T-helper 1 cell (primary cell): ENCODE measurements at places on chromosomes 5 and 9.

DNA sequence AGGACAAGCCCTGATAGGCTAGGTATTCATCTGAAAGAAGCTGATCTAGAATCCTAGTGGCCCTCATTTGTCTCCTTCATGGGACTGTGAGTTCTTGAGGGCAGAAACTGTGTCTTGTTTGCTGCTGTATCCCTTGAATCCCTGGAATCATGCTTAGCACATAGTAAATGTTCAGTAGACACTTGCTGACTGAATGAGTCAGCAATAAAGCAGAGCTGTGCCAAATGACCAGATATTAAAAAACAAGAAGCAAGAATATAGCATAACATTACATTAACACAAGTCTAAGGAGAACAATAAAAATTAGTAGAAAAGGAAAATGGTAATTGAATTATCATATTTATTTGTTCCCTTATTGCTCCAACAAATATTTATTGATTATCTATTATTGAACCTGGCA, 420.5 kb downstream of the ZSWIM6 start:
- DNase-seq = no peak

DNA sequence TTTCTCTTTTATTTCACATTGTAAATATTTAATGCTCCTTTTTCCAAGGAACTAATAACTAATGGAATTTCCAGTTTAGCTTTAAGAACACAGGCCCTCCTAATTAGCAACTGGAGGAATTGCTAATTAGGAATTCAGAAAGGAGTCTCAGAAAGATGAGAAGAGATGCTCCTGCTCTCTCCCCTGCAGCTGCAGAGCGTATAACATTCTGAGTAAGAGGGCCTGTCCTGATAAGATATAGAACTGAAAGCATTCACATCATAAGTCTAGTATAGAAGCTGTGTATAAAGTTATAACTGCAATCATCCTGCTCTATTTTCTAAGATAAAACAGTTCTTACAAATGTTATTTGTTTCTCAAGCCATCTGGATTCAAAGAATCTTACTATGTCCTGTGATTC, 83.2 kb downstream of the DTWD2 start:
- no peak for DNase-seq

- no peak for DNase-seq
Measured at GRCh38 chr5:108858959-108859358, 111.3 kb downstream of the FER start.

DNA sequence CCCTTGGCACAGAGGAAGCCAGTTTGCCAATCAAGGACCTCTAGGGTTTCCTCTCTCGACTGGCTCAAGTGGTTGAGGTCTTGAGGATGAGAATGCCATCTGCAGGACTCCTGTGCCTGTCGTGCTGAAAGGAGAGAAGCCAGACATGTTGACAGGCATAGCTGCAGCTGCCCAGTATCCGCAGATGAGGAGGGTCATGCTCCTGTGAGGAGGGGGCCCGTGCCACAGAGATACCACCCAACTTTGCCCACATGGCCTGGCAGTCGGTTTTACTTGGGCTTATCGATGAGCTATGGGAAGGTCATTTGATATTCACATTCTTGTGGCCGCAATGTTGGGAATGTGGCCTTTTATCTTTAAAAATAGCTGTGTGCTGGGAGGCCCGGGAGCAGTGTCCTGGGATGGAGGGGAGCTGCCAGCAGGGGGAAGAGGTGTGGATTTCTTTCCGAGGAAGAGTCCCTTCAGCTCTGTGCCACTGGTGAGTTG, 17.4 kb downstream of the FRMPD1 start:
- DNase-seq = no peak

DNA sequence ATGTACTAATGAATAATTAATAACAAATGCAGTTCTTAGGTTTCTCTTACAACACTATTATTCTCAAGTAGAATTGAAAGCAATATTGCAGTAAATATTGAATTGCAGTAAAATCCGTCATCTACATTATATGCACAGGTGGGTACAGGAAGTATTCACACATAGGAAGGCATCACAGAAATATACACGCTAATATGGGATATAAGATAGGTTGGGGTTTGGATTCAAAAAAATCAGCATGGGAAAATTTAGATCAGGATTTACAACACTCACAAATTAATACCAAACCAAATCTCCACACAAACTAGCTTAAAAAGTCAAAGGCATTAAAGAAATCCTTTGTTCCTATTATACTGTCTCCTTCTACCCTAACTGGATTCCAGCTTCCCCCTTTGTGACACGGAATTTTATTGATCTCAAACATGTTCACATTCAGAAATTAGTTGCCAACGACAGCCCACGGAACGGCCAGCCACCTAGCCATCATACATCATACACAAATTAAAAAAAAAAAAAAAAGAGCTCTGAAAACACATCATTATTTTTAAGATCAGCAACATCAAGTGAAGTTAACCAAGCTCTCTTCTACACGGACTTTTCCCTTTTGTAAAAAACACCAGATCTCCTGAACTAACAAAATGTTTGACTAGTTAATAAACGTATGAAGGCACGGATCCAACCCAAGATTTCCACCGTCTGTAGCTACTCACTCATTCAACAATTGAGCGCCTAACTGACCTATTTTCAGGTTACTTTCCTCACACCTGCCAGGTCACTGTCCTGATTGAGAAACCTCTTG, 2.2 kb downstream of the NR6A1 start:
- no peak for DNase-seq

DNA sequence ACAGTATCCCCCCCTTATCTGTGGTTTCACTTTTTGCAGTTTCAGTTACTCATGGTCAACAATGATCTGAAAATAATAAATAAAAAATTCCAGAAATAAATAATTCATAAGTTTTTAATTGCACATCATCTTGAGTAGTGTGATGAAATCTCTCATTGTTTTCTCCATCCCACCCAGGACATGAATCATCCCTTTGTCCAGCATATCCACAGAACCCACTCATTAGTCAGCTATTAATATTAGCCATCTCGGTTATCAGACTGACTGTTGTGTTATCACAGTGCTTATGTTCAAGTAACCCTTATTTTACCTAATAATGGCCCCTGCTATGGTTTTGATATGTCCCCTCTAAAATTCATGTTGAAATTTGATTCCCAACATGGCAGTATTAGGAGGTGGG, 40.7 kb downstream of the FAM114A2 start:
- DNase-seq = no peak

DNA sequence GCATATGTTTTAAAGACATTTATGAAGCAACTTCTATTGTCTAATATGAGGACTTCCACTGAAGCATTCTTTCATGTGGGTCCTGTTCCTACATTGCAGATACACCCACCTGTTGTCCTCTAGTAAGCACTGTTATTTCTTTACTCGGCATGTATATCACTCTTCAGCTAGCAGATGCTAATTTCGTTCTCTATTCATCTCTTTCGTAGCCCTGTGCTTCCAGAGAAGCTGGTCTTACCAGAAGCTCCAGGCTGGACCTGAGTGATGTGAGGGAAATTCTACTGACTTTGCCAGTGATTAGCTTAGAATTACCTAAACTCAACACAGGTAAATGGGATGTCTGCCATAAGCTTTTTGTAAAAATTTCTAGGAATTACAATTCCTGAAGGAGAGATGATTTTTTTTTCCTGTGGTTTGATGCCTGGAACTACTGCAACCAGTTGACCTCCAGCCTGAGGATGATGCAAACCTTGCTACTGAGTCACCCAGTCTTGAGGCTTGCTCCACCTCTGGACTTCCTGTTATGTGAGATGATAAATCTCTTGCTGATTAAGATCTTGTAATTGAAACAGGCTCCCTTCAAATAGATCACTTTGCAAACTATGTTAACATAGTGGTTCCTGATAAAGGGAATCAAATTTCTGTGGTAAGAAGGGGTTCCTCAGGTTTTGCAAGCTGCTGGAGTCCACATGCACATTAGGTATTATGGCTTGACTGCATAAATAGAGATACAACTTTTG, 52.2 kb upstream of the SPINK5 start:
- no peak for DNase-seq

GRCh38 chr5:18798058-18798457, 1163.8 kb downstream of the TAF11L14 start:
- no peak for DNase-seq

DNA sequence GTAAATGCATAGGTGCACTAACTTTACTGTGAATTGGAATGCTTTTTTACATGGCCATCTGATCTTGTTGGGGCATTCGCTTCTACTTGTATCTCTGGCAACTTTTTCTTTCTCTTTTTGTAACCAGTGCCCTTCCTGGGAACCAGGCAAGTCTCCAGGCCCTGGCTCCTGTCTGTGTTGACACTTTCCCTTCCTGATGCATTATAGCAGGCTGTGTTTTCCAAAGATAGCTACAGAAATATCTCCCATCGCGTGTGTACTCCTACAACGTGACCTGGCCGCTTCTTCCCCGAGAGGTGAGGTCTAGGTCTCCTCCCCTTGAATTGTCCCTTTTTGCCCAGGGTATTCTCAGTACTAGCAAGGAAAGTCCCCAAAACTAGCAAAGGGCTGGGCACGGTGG, 81.1 kb upstream of the SPIN1 start:
- no peak for DNase-seq

- DNase-seq = no peak
Measured at GRCh38 chr9:74847478-74848152, 40.1 kb downstream of the TRPM6 start.

- DNase-seq = peak; percentile 58
Measured at GRCh38 chr9:110058304-110058953, 149.5 kb downstream of the C9orf152 start.

DNA sequence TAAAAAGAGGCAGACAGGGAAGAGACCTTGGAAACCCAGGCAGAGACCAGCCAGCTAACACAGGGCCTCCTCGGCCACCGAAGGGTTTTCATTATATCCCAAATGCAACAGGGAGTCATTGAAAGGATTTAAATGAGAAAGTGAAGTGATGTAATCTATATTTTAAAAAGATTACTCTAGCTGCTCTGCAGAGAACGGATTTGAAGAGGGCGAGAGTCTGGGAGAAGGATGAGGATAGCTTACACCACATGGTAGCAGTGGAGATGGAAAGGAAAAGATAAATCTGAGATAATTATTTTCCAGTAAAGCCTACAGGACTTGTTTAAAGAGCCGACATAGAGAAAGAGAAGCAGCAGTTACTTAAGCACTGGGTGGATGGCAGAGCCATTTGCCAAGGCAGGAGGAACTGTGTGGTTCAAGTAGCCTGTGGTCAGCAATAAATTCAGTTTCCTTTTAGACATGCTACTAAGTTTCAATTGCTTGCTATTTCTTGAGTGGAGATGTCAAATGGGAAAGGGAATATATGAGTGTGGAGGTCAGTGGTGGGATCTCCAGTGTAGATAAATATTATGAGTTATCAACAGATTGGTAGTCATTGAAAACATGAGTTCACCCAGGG, 9.3 kb downstream of the FBN2 start:
- DNase-seq = no peak

GRCh38 chr9:99137225-99137624, 32.3 kb downstream of the TGFBR1 start:
- no peak for DNase-seq

- no peak for DNase-seq
Measured at GRCh38 chr9:108142504-108143201, 653.1 kb upstream of the KLF4 start.

DNA sequence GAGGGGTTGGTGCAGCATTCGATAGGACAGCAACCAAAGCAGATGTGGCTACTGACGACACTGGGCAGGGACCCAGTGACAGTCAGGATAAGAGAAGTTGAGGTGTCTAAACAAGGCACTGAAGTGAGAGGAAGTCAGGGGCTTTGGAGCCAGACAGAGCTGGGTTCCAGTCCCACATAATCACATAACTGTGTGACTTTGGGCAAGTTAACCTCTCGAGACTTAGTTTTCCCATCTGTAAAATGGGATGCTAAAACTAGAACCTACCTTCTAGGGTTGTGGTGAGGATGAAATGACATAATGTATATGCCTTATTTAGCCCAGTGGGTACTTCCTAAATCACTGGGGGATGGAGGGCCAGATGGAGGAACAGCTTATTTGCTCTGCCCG, 3.1 kb downstream of the ANGPTL2 start:
- DNase-seq = no peak

DNA sequence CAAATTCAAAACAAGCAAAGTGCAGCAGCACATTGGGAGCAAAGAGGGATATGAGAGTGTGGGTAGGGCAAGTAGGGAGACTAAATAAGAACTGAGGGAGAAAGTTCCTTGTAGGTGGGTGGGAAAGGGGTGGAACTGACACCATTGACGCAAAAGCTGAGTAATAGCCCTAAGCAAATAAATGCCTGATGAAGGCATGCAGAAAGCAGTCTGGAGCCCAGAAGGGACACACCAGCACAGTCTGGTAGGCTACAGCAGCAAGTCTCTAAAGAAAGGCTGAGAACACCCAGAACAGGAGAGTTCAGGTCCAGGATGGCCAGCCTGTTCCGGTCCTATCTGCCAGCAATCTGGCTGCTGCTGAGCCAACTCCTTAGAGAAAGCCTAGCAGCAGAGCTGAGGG, at the start of gene INSL4:
Gene INSL4, plus strand, starts transcription at position 208 of the 400 bp plus-strand sequence. Its CDS starts 105 bp downstream, at position 313.
- DNase-seq = no peak

DNA sequence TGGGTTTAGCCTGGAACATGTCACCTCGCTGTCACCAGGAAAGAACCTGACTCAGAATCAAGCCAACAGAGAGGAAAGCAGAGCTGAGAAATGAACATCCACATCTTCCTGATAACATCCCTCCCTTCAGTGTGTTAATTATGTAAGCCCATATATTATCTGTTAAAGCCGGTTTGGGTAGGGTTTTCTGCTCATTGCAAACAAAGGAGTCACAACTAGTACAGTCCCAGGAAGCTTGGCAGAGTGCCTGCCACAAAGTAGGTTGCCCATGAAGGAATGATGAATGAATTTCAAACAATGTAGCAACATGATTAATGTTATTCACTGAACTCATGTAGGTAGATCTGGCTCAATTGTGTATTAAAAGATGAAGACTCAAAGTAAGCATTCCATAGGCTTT, 10.4 kb upstream of the PPARGC1B start:
- no peak for DNase-seq

DNA sequence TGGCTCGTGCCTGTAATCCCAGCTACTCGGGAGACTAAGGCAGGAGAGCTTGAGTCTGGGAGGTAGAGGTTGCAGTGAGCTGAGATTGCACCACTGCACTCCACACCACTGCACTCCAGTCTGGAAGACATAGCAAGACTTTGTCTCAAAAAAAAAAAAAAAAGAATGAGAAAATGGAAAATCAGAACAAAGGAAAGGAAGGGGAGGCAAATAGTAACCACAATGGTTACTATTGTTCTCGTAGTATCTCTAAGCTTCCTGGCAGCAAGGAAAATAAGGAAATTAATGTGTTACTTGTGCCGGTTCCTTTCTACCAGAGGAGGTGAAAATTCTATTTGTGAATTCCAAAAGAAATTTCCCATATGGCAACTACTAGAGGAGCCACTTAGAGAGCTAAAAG, 48.5 kb upstream of the BNC2 start:
- DNase-seq = no peak
